B cell (primary cell): ENCODE measurements at places on chromosomes 2 and 18.

DNA sequence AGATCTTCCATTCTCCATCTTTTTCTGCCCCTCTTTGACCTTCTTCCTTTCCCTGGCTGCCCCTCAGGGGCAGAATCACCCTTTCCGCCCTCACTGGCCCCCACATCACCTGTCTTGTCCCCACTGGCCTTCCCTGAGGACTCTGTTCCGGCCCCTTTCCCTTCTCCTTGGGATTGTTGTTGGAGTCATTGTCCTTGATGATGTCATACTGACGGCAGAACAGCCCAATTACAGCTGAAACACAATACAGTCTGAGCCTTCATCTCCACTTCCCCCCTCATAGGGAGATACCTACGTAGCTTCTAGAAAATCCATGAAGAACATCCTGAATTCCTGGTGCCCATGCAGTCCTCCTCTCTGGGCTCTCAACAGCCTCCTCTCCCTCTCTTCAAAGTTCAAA, 2.4 kb downstream of the FNDC4 start:
- H3K4me3 ChIP-seq, result no peak overlapping the region
- H3K36me3 ChIP-seq, result no peaks in the 10 kb centered on the region
- peaks cover 34% of the 10 kb centered on the region for H3K27me3 ChIP-seq
- H3K4me1 ChIP-seq, result peaks cover 26% of the 10 kb centered on the region
- H3K27ac ChIP-seq, result no peak overlapping the region

DNA sequence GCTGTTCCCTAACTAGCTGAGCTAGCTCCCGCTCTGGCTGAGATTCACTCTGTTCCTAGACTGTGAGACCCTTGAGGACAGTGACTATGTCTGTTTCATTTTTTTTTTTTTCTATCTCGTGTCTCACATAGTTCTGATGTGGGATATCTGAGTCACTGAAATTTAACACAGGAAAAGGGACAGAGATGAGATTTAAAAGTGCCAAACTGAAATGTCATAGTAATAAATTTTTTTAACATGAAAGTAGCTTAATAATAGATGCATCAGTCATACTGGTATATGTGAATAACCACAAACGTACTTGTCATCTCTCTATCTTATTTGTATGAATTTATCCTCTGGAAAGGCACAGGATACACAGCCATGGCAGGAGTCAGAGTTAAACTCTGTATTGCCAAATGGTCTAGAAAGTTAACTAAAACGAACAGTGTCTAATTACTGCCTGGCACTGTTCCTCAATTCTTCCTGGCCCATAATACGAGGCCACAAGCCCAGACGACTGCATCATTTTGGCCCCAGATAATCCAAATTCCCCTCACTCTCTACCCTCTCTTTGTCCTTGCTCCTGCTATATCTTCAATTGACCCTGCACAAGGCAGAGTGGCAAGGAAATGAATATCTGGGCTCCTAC, 87.5 kb downstream of the SATB2 start:
- no peak for DNase-seq
- H3K4me1 ChIP-seq, result no peaks in the 10 kb centered on the region
- H3K4me3 ChIP-seq, result no peak overlapping the region
- no peaks in the 10 kb centered on the region for H3K36me3 ChIP-seq
- H3K27me3 ChIP-seq, result no peaks in the 10 kb centered on the region
- H3K27ac ChIP-seq, result no peak overlapping the region

DNA sequence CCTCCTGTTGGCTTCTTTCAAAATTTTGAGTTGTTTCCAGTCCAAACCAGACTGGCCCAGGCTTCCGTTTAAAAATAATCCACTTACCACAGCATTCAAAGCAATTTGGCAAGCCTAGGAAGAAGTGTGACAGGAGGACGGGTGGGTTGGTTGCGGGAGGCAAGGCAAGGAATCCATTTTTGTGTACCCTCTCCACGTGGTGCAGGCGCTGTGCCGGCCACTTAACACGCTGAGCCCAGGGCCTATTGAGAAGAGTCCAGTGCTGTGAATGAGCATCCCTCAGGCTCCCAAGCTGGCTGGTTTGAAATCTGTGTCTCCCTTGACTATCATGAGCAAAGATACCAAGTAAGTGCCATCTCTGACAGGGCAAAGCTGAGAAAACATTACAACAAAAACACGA, 160.9 kb downstream of the NCKAP5 start:
- DNase-seq, result no peak
- H3K36me3 ChIP-seq, result no peaks in the 10 kb centered on the region
- no peaks in the 10 kb centered on the region for H3K4me1 ChIP-seq
- H3K4me3 ChIP-seq, result no peak overlapping the region
- no peak overlapping the region for H3K27ac ChIP-seq

GRCh38 chr2:223549215-223549614, 52.9 kb downstream of the SCG2 start:
- no peak overlapping the region for H3K27ac ChIP-seq
- no peaks in the 10 kb centered on the region for H3K27me3 ChIP-seq
- H3K4me3 ChIP-seq, result no peak overlapping the region

DNA sequence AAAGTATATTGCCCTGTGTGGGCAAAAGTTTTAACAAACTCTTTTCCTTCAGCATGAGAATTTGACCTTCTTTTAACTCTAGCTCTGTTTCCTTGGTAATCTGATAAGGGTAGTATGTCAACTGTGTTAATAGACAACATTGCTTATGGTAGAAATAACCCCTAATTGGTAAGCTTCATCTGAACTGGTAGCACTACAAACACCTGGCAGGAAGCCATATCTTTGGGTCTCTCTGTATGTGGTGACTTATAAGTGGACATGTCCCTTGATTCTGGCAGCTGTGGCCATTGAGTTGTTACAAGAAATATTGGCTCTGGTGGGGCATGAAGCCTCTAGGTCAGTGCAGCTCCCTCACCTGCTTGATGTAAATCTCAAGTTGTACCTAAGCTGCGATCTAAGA, 46.9 kb downstream of the MBD5 start:
- DNase-seq, result no peak
- no peaks in the 10 kb centered on the region for H3K4me1 ChIP-seq
- H3K36me3 ChIP-seq, result no peaks in the 10 kb centered on the region
- H3K4me3 ChIP-seq, result no peak overlapping the region
- H3K27me3 ChIP-seq, result no peaks in the 10 kb centered on the region

- no peak overlapping the region for H3K27ac ChIP-seq
- no peak overlapping the region for H3K4me3 ChIP-seq
- no peaks in the 10 kb centered on the region for H3K27me3 ChIP-seq
- DNase-seq, result no peak
- no peaks in the 10 kb centered on the region for H3K4me1 ChIP-seq
- H3K36me3 ChIP-seq, result no peaks in the 10 kb centered on the region
Observed at GRCh38 chr18:27274901-27275300, 89.8 kb upstream of the CHST9 start.

DNA sequence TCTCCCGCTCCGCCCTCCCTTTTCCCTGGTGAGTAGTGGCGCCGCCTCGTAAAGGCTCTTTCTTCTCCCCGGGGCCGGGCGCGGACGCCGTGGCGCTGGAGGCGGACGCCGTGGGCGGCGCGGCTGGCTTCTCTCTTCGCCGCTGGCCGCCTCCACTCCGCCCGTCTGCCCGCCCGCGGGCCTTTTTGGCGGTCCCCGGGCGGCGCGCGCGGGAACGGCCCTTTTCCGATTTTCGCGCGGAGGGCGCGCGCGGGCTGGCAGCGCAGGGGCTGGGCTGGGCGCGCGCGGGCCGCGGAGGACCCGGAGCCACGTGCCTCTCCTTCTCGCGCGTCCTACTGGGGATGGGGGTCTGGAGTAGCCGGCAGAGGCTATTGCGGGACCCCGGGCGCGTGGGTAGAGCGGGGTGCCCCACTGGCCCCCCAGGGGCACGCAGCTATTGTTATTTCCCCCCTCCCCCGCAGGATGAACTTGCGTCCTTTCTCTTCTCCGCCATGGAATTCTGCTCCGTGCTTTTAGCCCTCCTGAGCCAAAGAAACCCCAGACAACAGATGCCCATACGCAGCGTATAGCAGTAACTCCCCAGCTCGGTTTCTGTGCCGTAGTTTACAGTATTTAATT, 472 bp downstream of the SLC20A1 start:
- peaks cover 6% of the 10 kb centered on the region for H3K36me3 ChIP-seq
- peak overlapping the region; percentile 96 for H3K27ac ChIP-seq
- DNase-seq, result no peak
- H3K27me3 ChIP-seq, result no peaks in the 10 kb centered on the region
- H3K4me3 ChIP-seq, result peak overlapping the region; percentile 90
- peaks cover 15% of the 10 kb centered on the region for H3K4me1 ChIP-seq
